Right kidney (tissue), 9 donors: ENCODE measurements at places on chromosomes 12 and 14.

DNA sequence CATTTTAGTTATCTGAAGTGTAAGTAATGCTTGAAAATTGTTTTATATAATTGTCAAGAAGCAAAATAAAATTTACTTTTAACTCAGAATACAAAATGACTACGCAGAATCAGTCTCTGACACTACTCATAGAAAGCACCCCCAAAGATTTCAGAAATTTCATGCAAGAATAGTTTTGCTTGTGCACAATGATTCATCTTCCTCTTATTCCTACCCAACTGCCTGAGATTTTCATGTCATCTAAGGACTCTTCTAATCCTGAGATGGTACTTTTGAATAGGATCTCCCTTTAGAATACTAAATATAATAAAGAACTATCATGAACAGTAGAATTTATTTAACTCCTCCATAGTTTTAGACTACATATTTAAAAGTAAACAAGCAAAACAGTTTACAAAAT is 485.3 kb upstream of the MGAT4C start:
- no peak for DNase-seq

DNA sequence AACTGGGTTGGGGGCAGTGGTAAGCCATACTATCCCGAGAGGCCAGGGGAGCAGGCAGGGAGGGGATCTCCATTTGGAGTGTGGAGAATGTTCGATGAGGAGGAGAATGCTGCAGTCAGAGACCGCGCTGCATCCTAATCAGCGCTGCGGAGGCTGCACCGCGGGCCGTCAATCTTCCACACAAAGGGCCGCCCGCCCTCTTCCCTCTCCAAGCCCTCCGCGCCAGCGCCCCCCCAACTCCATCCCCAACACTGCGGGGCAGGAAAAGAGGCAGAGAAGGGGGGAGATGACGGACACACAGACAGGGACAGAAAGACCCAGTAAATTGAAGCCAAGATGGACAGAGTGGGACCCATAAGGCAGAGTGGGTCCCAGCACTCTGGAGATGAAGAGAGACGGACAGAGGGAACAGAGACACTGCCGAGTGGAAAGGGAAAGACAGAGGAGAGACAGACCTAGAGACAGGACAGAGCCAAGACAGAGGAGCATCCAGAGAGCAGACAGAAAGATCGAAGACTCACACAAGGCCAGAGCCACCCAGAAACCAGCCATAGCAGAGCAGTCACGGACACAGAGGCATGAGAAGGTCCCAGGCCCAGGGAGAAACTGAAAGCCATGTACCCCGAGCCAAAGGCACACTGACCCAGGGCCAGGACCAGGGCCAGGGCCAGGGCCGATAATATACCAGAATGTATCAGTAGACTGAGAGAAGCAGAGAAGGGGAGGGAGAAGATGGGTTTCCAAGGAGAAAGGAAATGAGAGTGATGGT is 3.5 kb downstream of the CISTR start:
- no peak for DNase-seq

- no peak for DNase-seq
Observed at GRCh38 chr12:93883436-93884154, 206.4 kb downstream of the CRADD start.

DNA sequence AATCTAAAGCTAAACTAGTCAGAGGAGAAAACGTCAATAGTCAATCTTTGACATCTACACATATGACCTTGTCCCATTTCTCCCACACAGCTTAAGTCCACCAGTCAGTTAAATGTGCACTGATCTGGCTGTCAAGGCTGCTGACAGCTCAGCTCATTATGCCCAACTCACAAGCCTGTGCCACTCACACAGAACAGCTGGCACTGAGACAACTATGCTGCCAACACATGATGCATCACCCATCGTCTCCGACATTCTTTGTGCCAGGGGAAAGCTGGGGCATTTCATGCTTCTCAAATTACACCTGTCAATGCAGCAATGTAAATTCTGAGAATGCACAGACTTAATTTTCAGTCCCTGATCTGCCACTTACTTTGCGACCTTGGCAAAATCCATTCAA is 25.3 kb downstream of the GNS start:
- no peak for DNase-seq

DNA sequence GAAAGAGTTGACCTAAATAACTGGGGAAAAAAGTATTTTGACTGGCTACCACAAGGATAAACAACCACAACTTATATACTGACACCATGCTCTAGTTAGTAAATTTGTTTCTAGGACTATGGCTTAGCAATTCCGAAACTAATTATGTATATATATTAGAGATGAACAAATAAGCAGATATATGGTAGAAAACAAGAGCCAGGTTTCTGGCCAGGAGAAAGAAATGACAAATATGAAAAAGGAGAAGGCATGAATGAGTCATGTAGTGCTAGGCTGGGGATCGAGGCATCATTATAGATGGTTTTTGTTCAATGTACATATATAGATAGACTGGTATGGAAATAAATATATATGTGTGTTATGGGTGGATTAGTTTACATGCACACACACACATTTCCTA is 5.5 kb upstream of the LRRC74A start:
- DNase-seq: no peak

GRCh38 chr14:61673305-61673704 is 22.0 kb upstream of the HIF1A start:
- no peak for DNase-seq

- no peak for DNase-seq
Observed at GRCh38 chr14:54882521-54882920, 20.1 kb downstream of the GCH1 start.

- DNase-seq: peak; percentile 64
Observed at GRCh38 chr12:110688446-110689280, at the start of gene HVCN1. Gene HVCN1, minus strand, starts transcription at chr12:110689115. Its CDS starts 5,870 bp downstream, at chr12:110683245.

- no peak for DNase-seq
Observed at GRCh38 chr12:97781342-97781741, 318.7 kb downstream of the RMST start.
